Regular cardiac myocyte (primary cell): ENCODE measurements at places on chromosomes 7 and 10. TPM values are rescaled to one million over a fixed set of nuclear protein-coding genes. Genes with fewer than 3 reads are reported as not detected.

Gene MYL10
- total RNA-seq, result not detected in 2 replicates

Gene ATOH7
- under 0.01 and 0.28 TPM in 2 replicates for total RNA-seq

Gene NPY
- not detected in 2 replicates for total RNA-seq

Gene CDHR3
- total RNA-seq, result 2.5 and 2.8 TPM in 2 replicates

Gene ZKSCAN5
- 11.5 and 11.8 TPM in 2 replicates for total RNA-seq

Gene EEPD1
- 0.38 and 3.9 TPM in 2 replicates for total RNA-seq

Gene STEAP4
- total RNA-seq, result 0.19 and 0.56 TPM in 2 replicates

Gene TDRD1
- 1.9 and 5.1 TPM in 2 replicates for total RNA-seq

Gene CLDN3
- total RNA-seq, result not detected in 2 replicates

Gene BICC1
- 92.6 and 161 TPM in 2 replicates for total RNA-seq

Gene LHFPL3
- total RNA-seq, result not detected in 2 replicates

Gene OPALIN
- total RNA-seq, result not detected in 2 replicates

Gene TIMM23B
- total RNA-seq, result 17.2 and 17.3 TPM in 2 replicates

Gene SNX10
- 0.19 and 0.28 TPM in 2 replicates for total RNA-seq

Gene LRRC18
- not detected in 2 replicates for total RNA-seq

Gene TUBAL3
- under 0.01 TPM in 1 of 2 replicates, not detected in the other for total RNA-seq

Gene GDF10
- 0.19 and 2.0 TPM in 2 replicates for total RNA-seq

Gene PRSS58
- not detected in 2 replicates for total RNA-seq

Gene KNDC1
- total RNA-seq, result 0.19 and 0.85 TPM in 2 replicates

Gene GPAM
- 10.7 and 12.4 TPM in 2 replicates for total RNA-seq

Gene DYNC1I1
- total RNA-seq, result 1.7 and 2.3 TPM in 2 replicates

Gene PKD2L1
- total RNA-seq, result not detected in 2 replicates

Gene PRDX3
- 235 and 275 TPM in 2 replicates for total RNA-seq

Gene PDZD7
- 1.3 and 3.1 TPM in 2 replicates for total RNA-seq

Gene ZP3
- 1.2 and 5.9 TPM in 2 replicates for total RNA-seq

Gene GRID1
- total RNA-seq, result not detected in 2 replicates

Gene CYP26A1
- 0.19 TPM in 1 of 2 replicates, not detected in the other for total RNA-seq

Gene RBM20
- 0.19 and 0.85 TPM in 2 replicates for total RNA-seq

Gene ZNF239
- 7.0 and 12.1 TPM in 2 replicates for total RNA-seq

Gene PRKG1
- total RNA-seq, result 17.8 and 48.5 TPM in 2 replicates

Gene SEMA3D
- total RNA-seq, result 7.0 and 13.2 TPM in 2 replicates

Gene METTL27
- total RNA-seq, result 9.9 and 11.5 TPM in 2 replicates
